Iris pigment epithelial cell (primary cell): ENCODE measurements at places on chromosomes 3 and 15.

DNA sequence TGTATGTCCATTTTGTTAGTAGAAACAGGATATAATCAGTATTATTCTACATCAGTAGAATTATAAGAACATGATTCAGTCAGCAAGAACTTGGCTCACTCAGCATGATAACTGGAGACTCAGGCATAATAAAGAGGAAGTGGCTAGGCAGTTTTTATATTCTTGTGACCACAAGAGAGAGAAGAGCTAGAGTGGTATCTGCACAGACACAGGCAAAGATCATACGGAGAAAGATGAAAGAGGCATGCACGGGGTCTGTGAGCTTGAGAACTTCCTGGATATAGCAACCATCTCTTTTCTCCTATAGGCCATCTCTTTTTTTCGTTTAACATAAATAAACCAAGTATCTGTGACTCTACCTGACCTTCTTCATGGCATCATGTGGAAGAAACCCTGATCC lies 46.8 kb downstream of the MYO5A start:
- DNase-seq: peak; percentile 91

GRCh38 chr3:27431116-27431515 lies 53.1 kb downstream of the SLC4A7 start:
- peak; percentile 99 for DNase-seq

DNA sequence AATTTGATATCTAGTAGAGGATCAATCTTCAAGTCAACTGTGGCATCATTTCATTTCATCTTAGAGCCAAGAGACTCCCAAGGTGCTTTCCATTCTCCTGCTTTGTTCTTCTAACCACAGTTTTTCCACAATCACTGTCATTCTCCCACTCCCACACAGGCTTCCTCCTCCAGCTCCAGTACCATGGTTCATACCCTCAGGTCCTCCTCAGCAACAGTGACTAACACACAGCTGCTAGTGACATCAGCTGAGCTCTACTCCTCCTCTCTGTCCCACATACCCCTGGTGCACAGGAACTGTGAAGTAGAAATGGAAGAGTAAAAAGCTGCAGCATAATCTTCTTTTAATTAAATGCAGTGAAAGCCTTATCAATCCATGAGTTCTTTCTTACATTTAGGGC lies 200.2 kb upstream of the DPH6 start:
- DNase-seq: peak; percentile 68

GRCh38 chr15:95226835-95227234 lies 995.5 kb downstream of the MCTP2 start:
- no peak for DNase-seq

GRCh38 chr3:183762304-183762703 lies 63.1 kb downstream of the MAP6D1 start:
- peak; percentile 45 for DNase-seq

DNA sequence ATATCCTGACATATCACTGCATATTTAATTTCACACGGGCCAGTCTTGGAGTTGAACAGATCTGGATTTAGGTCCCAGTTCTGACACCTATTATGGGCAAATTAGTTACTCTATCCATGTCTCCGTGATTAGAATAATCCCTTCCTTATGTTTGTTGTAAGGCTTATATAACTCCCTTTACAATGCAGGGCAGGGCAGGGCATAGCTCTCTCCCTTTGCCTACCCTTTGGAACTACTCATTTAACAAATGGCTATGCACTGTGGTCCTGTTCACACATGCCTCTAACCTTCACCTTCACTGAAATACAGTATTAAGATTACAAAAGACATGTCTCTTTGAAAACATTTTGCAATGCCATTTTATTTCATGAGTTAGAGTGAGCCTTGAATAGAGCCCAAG lies 24.8 kb upstream of the ATP13A5 start:
- no peak for DNase-seq

DNA sequence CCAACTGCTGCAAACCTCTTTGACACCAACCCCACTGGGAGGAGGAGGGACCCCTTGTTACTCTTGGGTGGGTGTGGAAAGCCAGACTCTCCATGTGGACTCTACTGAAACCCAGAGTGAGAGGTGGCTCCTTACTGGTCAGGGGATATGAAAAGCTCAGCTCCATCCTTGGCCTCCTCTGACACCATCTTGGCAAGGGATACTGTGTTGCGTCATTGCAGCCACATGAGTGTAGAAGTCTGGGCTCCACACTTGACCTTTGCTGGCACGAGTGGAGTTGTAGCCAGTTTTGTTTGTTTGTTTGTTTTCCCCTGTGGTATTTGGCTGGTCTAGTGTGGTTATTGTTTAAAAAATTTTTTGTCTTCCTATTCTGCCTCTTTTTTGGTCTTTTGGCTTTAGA lies 289.1 kb downstream of the GAP43 start:
- no peak for DNase-seq

DNA sequence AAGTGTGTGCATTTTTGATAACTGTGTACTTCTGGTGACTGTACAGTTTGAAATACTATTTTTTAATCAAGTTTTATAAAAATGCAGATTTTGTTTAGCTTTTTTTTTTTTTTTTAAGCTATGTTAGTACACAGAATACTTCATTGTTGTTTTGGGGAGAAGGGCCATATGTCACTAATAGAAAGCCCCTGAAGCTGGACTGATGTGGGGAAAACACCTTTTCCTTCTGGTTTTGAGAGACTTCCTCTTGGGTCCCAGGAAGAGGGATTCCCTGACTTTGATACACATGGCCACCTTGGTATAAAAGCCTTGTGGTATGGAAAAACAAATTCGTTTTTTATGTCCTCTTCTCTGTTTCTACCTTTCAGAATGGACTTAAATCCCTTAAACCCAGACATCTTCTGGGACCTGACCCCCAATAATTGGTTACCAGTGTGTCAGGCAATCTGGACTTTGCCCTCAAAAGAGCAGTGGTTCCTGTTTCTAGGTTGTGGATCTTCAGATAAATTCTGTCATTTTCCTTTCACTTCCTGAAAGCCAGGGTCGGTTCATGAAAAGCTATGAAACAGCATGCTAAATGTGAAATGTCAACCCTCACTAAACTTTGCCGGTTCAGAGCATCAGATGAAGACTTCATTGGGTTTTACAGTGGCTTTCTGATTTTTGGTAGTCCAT lies 31.1 kb upstream of the BLOC1S6 start:
- no peak for DNase-seq

DNA sequence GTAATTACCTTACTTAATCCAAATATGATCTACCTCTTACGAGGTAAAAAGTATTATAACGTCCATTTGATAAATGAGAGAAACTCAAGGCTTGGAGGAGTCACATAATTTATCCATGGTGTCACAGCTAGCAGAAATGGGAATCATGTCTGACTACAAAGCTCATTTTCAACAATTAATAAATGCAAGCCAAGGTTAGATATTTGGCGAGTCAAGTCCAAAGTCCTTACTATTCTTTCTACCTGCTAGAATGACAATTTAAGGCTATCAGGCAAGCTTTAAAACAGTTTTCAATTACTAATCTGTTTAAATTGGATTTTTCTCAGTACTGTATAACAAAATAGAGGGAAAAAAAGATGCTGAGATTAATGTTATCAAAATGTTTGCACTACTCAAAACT lies 68.6 kb downstream of the DLG1 start:
- DNase-seq: no peak

DNA sequence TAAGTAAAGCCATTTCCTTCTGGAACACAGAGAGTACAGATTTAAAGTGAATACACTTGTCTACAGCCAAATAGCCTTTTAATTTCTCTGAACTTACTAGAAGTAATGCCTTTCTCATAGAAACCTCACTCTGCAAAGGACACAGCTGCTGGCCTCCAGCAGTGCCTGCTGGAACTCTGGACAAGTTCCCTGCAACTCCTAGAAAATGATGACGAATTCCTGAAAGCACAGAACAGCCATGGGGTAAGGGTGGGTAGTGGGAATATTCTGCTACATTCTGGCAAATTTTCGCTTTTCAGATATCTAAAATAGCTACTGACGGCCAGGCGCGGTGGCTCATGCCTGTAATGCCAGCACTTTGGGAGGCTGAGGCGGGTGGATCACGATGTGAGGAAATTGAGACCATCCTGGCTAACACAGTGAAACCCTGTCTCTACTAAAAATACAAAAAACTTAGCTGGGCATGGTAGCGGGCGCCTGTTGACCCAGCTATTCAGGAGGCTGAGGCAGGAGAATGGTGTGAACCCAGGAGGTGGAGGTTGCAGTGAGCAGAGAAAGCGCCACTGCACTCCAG lies 34.4 kb downstream of the RYK start:
- DNase-seq: no peak

GRCh38 chr3:128367221-128367620 lies 99.5 kb downstream of the DNAJB8 start:
- no peak for DNase-seq

- DNase-seq: no peak
These were observed 285.0 kb upstream of the ADAMTS9 start for GRCh38 chr3:64972793-64973192.
